ENCODE measurements at places on chromosomes 7 and 10. TPM values are rescaled to one million over a fixed set of nuclear protein-coding genes. Genes with fewer than 3 reads are reported as not detected.

DNA sequence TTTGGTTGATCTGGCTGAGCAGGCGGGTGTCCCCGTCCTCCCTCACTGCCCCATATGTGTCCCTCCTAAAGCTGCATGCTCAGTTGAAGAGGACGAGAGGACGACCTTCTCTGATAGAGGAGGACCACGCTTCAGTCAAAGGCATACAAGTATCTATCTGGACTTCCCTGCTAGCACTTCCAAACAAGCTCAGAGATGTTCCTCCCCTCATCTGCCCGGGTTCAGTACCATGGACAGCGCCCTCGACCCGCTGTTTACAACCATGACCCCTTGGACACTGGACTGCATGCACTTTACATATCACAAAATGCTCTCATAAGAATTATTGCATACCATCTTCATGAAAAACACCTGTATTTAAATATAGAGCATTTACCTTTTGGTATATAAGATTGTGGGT is 26.9 kb upstream of the TRIM56 start:
- H3K27ac ChIP-seq = no peak overlapping the region
- H3K27me3 ChIP-seq = peaks cover 48% of the 10 kb centered on the region
- H3K4me3 ChIP-seq = no peak overlapping the region
- no peaks in the 10 kb centered on the region for H3K4me1 ChIP-seq
- peak; percentile 15 for DNase-seq

- H3K27ac ChIP-seq = no peak overlapping the region
- no peaks in the 10 kb centered on the region for H3K27me3 ChIP-seq
- H3K4me1 ChIP-seq = no peaks in the 10 kb centered on the region
- DNase-seq = no peak
- H3K36me3 ChIP-seq = no peaks in the 10 kb centered on the region
Measured at GRCh38 chr7:45650404-45651394, 76.5 kb downstream of the ADCY1 start.

GRCh38 chr7:25963733-25964132 is 188.3 kb upstream of the NFE2L3 start:
- no peaks in the 10 kb centered on the region for H3K4me1 ChIP-seq
- no peaks in the 10 kb centered on the region for H3K36me3 ChIP-seq
- no peaks in the 10 kb centered on the region for H3K27me3 ChIP-seq
- H3K27ac ChIP-seq = no peak overlapping the region

DNA sequence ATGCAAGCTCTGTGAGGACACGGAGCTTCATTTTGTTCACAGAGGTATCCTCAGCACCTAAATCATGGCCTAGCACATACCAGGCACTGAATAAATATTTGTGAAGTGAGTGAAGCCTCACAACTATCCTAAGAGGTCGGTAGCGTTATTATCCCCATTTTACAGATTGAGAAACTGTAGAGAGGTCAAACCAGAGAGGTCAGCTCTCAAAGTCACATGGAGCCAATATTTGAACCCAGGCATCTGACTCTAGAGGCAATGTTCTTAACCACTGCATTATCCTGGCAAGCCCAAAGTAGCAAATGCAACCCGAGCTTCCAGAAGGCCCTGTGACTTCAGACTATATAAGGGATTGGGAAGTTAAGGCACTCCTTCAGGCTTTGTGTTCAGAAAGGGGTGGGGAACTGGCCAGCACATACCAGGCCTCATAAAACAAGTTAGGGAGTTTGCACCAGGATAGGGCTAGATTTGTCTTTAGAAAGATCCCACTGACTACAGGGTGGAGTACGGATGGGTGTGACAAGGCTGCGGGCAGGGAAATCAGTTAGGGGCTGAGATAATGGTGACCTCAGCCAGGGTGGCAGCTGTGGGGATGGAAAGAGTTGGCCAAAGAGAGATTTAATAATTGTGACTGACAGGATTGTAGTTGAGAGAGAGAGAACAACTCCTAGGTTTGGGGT is 101.4 kb downstream of the TBXAS1 start:
- H3K4me1 ChIP-seq = no peaks in the 10 kb centered on the region
- H3K27me3 ChIP-seq = peaks cover 10% of the 10 kb centered on the region
- H3K4me3 ChIP-seq = no peak overlapping the region
- no peak for DNase-seq
- no peaks in the 10 kb centered on the region for H3K36me3 ChIP-seq

The ABCA13 gene
- total RNA-seq = 10.2 TPM

The PRKAR2B gene
- total RNA-seq = 4.9 TPM

The PARD3 gene
- 28.0 TPM for total RNA-seq

The LIPF gene
- total RNA-seq = not detected

Data from A673 (cell line).